ENCODE measurements at places on chromosomes 11 and 22. TPM values are rescaled to one million over a fixed set of nuclear protein-coding genes. Genes with fewer than 3 reads are reported as not detected.
A peak's percentile ranks its signal among the peaks of the same experiment; 100 is the strongest.

- DNase-seq: peak; percentile 67
Measured at GRCh38 chr11:46465683-46466082, 74.1 kb upstream of the CHRM4 start.

HOATZ gene
- polyA plus RNA-seq: 0.01 TPM

APOA1 gene
- polyA plus RNA-seq: 4,188 TPM

DNA sequence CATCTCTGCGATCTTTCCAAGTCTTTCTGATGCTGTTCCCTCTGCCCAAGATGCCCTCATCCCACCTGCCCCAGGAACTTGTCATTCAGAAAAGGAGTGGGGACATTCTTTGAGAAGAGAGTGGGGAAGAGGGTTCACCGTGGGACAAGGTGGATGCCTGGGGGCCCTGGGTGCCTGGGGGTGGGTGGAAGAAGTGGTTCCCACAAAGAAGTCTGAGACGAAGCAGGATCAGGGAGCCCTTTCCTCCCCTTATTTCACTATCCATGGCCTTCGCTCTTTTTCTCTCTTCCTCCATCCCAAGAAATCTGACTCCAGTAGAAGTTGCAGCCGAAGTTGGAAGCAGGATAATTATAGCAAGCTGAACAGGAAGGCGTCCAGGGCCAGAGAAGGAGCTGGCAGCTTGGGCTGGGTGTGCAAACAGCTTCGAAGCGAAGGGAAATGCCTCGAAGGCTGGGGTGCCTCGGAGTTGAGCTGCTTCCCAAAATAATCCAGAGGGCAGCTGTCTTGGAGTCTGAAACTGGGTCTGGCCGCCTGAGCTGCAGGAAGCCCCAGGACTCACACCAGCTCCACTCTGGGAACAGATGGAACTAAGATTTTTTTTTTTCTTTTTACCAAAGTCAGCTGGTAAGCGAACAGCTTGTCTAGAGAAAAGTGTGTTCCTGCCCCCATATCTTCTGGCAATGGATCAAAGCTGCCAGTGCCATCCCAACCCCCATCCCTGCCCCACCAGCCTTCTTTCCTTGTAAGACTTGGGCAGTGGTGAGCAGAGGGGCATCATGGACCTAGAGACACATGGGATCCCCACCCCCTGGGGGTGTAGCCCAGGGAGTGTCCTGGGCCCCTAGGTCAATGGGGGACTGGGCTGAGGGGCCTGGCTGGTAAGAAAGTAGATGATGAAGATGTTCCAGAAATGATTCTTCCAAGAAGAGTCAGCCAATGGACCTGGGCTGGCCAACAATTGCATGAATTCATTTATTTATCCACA, 31.5 kb downstream of the PARVG start:
- no peak for DNase-seq

DNA sequence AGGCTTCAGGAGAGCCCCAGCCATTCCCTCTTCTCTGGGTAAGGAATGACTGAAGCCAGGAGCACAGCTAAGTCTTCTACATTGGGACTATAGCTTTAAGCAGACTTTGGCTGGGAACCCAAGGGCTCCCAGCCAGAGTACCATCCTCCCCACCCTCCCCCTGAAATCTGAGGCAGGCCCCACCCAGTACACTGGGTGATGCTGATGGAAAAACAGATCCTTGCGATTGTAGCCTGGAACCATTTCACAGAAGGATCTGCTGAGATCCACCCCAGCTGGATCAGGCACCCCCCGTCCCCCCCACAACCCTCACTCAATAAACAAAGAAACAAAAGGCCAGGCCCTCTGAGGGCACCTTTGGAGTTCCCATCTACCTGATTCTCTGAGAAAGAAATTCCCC, 39.8 kb downstream of the IL18BP start:
- peak; percentile 34 for DNase-seq

RGL4 gene
- polyA plus RNA-seq: 1.4 TPM

RNF121 gene
- polyA plus RNA-seq: 42.9 TPM

GRCh38 chr11:2193099-2193887, 21.7 kb upstream of the TH start:
- no peak for DNase-seq

CRYBA4 gene
- 0.06 TPM for polyA plus RNA-seq

GRCh38 chr11:61976420-61976800, 9.0 kb upstream of the FTH1 start:
- DNase-seq: no peak

DNA sequence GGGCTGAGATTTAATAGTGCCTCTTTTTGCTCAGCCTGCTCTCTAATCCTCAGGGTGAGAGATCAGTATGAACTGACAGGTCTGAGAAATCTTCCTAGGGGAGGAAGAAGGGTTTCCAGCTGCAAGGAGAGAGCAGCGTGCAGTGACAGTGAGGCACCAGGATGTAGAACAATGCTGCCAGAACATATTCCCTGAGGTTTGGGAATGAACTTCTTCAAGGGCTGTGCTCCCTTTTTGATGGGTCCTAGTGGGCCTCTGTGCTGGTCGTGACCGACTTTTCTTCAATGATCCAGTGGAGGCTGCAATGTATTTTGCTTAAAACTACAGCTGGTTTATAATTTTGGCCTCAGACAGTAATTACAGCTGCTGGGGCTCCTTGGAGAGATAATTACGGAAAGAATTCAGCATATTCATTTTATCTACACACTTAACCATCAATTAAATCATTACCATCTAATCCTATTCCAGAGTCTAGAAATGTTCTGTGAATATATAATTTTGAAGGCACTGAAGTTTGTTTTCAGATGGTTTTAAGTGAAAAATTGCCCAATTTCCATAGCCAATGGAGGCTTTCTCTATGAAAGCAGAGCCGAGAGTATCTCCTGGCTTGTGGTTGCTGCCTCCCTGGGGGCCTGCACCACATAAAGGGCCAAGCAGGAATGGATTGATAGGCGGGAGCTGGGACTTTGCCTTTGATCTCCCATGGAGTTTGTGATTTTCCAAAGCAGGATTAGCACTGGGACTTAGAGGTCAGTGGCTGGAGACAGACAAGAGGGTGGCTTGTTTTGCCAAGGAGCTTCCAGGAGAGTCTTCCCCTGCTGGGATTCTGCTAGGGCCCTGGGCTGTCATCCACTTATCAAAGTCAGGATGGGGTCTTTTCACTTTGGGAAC, 41.0 kb upstream of the OLFML1 start:
- DNase-seq: no peak

- peak; percentile 3 for DNase-seq
Measured at GRCh38 chr11:5204787-5205186, 4.3 kb upstream of the OR51V1 start.

GRCh38 chr11:65448418-65449105, 26.0 kb downstream of the NEAT1 start:
- DNase-seq: peak; percentile 1

MRGPRX4 gene
- not detected for polyA plus RNA-seq

ZNRD2 gene
- polyA plus RNA-seq: 32.3 TPM

GGTLC2 gene
- not detected for polyA plus RNA-seq

GRCh38 chr11:130070846-130071200, 1.1 kb downstream of the APLP2 start:
- no peak for DNase-seq

DNA sequence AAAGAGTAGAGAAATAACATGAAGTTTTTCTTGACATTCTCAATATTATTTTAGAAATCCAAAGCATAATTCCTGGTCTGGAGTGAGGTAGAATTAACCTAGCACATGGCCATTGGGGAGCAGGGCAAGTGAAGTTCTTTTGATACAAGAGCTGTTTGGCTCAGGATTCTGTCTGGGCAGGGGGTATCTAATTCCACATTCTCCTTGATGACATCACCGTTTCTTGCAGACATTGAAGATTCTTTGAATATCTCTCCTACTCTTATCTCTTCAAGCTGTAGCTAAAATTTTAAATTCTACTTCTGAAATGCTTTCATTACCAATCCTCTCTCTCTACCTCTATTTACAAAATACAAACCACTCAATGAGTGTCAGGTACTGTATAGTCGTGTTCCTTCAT, 138.2 kb upstream of the TENM4 start:
- no peak for DNase-seq

DNA sequence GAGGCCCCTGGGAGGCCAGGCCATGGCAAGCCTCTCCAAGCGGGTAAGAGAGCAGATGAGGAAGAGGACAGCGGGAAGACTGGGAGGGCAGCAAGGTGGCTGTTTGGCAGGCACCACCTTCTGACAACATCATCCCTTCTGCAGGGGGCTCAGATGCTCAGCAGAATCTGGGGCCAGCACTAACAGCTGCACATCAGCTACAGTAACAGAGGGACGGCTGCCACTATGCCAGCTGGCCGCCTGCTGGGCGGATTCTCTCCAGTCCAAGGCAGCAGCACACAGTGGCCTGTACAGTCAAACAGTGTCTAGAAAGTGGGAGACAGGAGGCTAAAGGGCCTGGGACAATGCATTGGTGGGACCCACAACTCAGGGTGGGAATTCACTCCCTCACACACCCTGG, 10.7 kb upstream of the TXN2 start:
- no peak for DNase-seq

GRCh38 chr11:76329084-76329648, 51.8 kb downstream of the THAP12 start:
- DNase-seq: no peak

GRCh38 chr11:112977755-112978154, 16.5 kb downstream of the NCAM1 start:
- no peak for DNase-seq

TMEM132A gene
- 19.6 TPM for polyA plus RNA-seq

DNA sequence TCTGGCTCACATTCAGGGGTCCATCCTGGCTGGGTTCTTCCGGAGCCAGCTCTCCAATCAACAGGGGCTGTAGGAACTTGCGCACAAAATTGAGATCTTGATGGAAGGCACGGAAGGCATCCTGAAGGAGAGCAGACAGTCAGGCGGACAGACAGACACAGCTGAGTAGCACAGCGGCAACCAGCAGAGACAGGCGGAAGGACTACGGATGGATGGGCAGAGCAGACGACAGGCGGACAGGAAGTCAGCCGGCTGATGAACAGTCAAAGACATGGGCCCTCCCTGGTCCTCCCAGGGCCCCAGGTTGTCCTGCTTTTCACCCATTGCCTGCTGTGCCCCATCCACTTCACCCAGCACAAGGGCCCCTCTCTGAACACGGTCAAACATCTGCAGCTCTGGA, 11.3 kb downstream of the FADS3 start:
- no peak for DNase-seq

DNA sequence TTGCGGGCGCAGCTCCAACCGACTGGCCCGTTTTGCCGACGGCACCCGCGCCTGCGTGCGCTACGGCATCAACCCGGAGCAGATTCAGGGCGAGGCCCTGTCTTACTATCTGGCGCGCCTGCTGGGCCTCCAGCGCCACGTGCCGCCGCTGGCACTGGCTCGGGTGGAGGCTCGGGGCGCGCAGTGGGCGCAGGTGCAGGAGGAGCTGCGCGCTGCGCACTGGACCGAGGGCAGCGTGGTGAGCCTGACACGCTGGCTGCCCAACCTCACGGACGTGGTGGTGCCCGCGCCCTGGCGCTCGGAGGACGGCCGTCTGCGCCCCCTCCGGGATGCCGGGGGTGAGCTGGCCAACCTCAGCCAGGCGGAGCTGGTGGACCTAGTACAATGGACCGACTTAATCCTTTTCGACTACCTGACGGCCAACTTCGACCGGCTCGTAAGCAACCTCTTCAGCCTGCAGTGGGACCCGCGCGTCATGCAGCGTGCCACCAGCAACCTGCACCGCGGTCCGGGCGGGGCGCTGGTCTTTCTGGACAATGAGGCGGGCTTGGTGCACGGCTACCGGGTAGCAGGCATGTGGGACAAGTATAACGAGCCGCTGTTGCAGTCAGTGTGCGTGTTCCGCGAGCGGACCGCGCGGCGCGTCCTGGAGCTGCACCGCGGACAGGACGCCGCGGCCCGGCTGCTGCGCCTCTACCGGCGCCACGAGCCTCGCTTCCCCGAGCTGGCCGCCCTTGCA, 1.0 kb downstream of the FJX1 start:
- no peak for DNase-seq

GRCh38 chr11:93952082-93952780, 68.9 kb upstream of the HEPHL1 start:
- no peak for DNase-seq

GRCh38 chr22:17243524-17243923, 24.3 kb upstream of the ADA2 start:
- no peak for DNase-seq

NAGA gene
- polyA plus RNA-seq: 26.9 TPM

TREH gene
- polyA plus RNA-seq: 74.4 TPM

LRRN4CL gene
- polyA plus RNA-seq: 2.9 TPM

PGR gene
- polyA plus RNA-seq: under 0.01 TPM

DNA sequence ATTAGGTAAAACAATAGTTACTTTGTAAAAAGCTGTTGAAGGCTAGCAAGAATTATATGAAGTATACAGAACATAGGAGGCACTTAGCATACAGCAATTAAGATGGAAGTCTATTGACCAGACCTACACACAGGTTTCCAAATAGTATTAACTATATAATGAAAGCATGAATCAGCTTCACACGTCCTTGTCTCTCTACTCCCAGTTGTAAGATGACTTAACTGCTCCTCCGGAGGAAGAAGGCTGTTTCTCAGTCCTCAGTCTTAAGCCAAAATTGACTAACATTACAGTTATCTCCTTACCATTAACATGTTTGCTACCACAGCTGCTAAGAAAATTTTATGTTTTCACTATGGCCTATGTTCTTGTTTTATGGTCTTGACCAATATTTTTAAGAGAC, 24.7 kb downstream of the SIK3 start:
- no peak for DNase-seq

DNA sequence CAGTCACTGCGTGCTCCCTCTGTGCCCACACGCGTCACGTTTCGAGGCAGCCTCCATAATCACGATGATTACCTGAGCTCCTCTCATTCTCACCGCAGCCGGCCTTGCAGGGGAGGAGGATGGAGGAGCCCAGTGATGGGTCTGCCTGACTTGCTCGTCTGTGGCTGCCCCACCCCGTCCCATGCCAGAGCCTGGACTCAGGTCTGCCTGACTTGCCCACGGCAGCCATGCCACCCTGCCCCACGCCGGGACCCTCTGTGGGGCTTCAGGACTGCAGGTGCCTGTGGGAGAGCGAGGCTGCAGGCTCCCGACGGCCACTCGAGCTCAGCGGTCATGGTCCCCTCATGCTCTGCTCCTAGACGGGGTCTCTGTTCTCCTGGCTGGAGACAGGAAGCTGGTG, 1025.1 kb downstream of the BRD1 start:
- no peak for DNase-seq

DNA sequence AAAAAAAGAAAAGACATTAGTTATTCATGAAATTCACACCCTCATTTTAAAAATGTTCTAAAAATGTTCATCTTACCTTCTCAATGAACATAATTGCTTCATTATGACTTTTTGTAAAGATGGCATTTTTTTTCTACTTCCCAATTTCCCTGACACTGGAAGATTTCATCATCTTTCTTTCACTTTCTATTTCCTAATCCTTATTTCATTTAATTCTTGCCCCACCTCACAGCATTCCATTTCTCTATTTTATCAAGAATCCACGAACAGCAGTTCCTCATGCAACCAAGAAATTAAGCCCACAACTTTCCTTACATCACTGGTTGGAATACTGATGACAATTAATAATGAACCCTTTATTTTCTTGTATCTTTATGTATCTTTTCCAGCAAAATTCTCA, 1.9 kb downstream of the PATL1 start:
- DNase-seq: no peak

PGGHG gene
- polyA plus RNA-seq: 53.8 TPM

DNA sequence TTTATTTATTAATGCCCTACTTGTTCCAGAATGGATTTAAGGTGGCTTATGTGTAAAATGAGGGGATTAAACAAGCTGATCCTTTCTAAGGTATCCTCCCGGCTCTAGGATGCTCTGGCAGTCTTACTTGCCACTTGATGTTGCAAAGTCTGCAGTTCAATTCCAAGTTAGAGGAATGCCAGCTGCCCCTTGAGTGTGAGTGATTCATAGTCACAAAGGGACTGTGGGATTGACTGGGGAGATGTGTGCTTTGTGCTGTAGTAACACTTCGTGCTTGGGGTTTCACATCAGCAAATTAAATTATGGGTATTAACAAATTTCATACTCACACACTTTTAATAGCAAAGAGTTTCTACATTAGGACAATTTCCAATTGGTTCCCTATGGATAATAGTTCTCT, 550.8 kb upstream of the CADM1 start:
- no peak for DNase-seq
